ENCODE measurements at places on chromosomes 2 and 18.

DNA sequence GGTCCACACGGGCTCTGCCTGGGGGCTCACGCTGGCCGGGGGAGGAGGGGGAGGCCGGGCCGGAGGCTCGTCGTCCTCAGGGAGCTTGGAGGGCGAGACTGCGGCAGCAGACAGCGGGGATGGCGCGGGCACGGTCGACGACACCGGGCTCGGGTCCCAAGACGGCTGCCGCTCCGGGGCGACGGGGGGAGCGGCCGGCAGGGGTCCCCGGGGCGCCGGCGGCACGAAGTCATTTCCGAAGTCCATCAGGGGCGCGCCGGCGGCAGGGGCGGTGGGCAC lies 491 bp downstream of the RTN4 start:
- no peak for DNase-seq

DNA sequence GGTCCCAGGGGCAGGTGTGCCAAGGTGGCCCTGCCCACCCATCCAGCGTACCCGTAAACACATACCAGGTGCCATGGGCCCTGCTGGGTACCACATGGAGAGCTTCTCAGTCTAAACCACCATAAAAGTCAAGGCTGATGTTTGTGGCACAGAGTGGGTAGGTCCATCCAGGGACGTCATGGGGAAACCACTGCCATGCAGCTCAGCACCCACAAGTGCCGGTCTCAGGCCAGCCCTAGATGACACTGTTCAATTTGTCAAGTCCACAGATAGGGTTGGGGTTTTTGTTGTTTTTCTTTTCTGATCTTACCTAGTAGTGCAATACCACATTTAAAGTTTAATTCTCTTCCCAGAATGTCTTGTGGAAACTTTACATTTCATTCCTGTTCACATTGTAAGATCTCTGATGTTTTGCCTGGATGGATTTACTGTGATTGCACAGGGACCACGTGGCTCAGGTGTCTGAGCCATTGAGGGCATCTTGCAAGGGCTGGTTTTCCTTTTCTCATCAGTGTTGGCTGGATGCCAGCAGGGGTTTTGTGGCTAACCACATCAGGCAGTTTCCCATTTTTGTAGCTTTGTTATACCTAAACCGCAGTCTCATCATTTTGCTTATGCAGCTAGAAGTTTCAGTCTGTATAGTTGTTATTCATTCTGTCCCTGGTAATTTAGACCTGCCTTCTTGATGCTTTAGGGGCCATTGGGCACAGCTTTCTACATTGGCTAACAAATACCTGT lies 64.7 kb downstream of the STK25 start:
- DNase-seq, result peak; percentile 87

GRCh38 chr2:108240966-108241365 lies 1.2 kb downstream of the SULT1C3 start:
- DNase-seq, result no peak

DNA sequence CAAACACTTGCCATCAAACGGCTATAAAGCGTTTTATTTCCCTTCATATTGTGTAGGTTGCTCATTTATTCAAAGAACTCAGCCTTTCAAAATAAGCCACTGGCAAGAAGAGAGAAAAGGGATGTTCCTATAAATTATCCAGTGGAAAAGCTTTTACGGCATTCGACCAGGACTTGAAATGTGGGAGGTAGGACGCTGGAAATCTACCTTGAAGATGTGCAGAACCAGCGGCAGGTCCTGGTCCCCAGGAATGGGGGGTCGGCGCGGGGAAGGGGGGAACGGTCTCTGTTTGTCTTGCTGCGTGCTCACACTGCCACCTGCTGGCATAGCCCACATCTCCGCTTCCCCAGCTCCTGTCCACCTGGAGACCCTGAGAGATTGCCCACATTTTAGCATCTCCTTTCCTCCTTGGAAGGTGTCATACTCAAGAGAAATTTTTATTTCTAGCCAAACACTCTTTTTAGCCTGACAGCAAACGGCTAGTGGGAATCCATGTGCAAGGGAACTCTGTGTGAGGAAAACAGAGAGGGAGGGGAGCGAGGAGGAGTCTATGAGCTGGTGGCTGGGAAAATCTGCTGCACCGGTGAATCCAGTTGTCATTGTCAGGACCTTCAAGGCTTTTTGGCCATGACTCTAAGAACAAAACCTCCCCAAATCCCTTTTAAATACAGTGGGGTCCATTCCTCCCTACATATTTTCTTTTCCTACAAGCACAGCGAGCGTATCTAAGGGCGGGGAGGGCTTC lies 349.0 kb upstream of the PKDCC start:
- DNase-seq, result no peak

- no peak for DNase-seq
Observed at GRCh38 chr2:69695850-69696216, 46.1 kb upstream of the ANXA4 start.

DNA sequence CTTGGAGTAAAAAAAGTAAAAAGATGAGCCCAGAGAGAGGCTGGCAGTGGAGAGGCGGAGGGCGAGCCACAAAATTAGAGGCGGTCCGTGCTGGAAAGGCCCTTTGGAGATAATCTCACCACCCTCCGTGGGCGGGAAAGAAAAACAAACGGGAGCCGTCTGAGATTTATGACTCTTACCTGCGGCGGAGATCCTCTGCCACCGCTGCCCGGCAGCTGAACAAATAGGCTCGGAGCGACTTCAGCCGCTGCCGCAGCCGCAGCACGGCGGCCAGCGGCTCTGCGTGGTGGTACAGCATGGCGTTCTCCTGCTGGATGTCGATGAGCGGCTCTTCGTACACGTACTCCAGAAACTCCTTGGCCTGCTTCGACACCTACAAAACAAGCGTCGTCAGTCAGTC lies 94.6 kb downstream of the PLEKHM3 start:
- DNase-seq, result no peak

Data from stimulated activated CD8-positive, alpha-beta memory T cell treated with anti-CD3 and anti-CD28 coated beads, Interleukin-15, amount 100 ng/mL, for 24 hours (primary cell).